ENCODE measurements at places on chromosomes 12 and 14.

GRCh38 chr12:57131896-57132744 lies 3.8 kb downstream of the LRP1 start:
- DNase-seq, result peak; percentile 48

DNA sequence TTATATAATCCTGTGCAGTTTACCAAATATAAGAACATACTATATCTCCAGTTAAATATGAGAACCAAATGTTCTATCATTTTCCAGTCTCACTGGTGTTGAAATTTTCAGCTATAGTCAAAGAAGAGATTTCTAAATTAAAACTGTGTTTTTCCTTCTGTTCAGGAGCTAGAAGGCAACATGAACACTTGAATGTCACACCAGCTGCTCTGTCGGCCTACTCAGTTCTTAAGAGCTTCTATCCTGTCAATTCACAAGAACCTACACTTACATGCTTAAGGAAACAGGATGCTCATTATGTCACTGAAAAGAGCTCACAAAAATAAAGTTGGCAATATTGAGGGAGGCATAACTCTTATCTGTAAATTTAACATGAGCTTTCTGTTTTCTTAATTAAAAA lies 43.1 kb downstream of the ATP2B1 start:
- peak; percentile 19 for DNase-seq

DNA sequence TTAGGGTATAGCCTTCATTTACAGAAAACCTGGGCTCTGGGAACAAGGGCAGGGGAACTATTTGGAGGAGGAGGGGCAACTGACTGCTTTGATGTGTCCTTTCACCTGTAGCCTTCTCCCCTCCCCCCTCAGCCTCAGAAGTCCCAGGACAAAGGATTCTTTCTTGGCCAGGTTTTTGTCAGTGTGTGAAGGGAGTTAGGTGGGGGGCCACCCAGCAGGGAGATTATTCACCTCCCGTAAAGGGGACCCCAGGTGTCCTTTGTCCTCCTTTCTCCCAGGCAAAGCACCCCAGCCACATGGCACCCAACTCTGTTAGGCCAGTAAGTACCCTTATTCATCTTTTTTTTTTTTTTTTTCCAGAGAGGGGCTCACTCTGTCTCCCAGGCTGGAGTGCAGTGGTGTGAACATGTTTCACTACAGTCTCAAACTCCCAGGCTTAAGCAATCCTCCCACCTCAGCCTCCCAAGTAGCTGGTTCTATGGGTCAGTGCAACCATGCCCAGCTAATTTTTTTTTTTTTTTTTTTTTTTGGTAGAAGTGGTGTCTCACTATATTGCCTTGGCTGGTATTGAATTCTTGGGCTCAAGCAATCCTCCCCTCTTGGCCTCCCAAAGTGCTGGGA lies 723 bp upstream of the NFE2 start:
- DNase-seq, result no peak

GRCh38 chr14:89430391-89431236 lies 13.6 kb upstream of the FOXN3 start:
- no peak for DNase-seq

- DNase-seq, result no peak
Observed at GRCh38 chr12:80714055-80714454, 2.7 kb upstream of the MYF5 start.

DNA sequence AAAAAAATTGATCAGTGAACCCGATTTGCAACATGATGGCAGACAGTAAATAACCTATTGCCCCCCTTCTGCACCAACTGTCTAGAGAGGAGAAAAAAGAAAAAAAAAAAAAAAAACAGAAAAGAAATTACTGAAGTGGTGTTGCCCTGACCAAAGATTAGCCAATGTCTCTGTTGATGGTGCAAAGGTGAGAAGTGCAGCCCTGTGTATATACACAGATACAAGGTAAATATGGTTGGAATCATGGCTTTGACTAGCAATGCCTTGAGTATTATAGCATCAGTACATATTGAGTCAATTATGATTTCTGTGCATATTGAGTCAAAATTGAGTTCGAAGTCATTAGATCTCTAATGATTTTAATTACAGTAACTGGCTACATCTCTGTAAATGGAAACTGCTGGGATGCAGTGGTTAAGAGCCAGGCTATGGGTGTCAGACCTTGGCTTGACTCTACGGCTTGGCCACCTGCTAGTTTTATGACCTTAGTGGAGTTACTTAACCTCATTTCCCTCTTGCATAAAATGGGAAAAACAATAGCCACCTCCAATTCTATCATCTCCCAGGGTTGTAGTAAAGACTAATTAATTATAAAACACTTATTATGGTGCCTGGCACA lies 51.0 kb downstream of the EGLN3 start:
- no peak for DNase-seq

GRCh38 chr12:110090266-110091135 lies 33.7 kb upstream of the IFT81 start:
- DNase-seq, result no peak

- DNase-seq, result no peak
Observed at GRCh38 chr14:37945959-37946358, 261.7 kb upstream of the SSTR1 start.

- no peak for DNase-seq
Observed at GRCh38 chr12:14219156-14219555, 146.3 kb upstream of the ATF7IP start.

DNA sequence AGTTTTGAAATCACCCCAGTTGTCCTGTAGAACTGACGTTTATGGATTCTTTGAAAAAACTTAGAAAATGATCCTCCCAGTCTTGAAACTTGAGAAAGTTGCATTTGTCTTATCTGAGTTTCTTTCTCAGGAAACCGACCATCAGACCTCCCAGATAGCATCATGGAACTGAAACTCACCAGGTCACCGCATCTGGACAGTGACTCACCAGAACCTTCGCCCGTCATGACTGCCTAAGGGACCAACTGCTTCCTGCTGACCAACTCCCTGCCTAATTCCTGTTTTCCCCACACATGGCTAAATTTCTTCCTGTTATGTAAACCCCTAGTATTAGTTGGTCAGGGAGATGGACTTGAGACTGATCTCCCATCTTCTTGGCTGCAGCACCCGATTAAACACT lies 175.7 kb downstream of the RIMBP2 start:
- no peak for DNase-seq

GRCh38 chr12:118375348-118375747 lies 1.0 kb upstream of the SUDS3 start:
- no peak for DNase-seq

DNA sequence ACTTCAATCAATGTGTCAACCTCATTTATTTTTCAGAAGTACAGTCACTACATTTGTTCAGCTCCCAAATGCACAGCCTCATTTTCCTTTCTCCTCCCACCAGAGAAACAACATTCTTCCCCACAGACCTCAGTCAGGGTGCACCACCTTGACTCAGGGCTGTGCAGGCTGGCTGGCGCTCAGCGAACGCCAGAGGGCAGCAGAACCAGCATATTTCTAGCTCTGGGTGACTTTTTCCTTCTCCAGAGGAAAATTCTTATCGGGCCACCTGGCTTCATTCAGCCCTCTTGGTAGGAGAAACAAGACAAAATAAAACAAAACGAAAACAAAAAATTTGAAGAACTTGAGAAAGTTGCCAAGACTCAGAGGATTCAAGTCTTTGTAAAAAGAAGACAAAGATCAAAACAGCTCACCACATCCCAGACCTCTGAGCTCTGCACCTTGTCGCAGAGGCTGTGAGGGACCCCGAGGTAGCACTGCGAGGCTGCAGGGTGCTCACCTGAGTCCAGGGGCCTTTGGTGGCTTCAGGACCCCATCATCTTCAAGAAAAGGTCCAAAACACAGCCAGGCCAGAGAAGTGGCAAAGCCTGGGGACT lies 33.7 kb downstream of the PAH start:
- DNase-seq, result peak; percentile 85

Measured in NCI-H1417 (cell line).